Central memory CD4-positive, alpha-beta T cell (primary cell): ENCODE measurements at places on chromosomes 4 and X.

DNA sequence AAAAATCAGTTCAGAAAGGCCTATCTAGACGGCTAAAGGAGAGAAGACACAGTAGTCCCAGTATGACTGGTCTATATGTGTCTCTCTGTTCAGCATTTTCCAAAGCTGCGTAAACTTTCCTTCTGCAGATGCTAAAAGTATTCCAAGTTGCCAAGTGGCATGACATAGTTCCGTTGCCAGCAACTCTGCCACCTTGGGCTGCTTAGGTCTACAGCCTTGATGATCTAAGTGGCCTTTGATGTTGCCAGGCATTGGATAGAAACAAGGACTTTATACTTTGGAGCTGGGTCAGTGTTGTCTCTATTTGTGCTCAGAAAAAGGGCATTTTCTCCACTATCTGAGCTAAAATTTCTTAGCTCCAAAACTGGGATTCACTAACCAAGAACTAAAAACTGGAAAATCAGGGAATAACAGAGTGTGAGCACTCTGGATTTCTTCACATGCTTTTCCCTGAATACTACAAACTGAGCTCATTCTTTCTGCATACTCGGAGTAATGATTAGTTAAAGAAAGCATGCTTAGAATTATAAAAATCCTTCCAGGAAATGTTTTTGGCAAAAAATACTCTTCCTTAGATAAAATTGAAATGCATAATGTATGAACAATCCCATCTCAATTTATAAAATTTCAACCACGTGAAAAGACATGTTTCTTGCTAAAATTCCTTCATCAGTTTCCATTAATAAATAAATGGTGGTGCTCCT is 191.4 kb downstream of the ADAMTS3 start:
- no peak for DNase-seq

DNA sequence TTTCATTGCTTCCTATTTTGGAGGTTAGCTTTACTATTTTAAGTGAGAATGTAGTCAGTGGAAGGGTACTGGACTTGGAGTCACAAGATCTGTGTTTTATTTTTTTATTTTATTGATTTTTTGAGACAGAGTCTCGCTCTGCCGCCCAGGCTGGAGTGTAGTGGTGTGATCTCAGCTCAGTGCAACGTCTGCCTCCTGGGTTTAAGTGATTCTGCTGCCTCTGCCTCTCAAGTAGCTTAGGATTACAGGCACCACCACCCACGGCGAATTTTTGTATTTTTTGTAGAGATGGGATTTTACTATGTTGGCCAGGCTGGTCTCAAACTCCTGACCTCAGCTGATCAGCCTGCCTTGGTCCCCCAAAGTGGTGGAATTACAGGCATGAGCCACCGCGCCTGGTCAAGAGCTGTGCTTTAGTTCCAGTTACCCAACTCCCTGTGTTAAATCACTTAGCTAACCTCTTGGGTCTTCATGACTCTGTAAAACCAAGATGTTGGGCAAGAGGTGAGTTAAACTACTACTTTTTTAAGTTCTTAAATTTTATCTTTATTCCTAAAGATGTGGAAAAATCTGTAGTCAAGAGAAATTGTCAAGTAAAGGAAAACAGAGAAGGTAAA is 11.2 kb downstream of the USP9X start:
- no peak for DNase-seq

- DNase-seq: no peak
These were observed 113.9 kb downstream of the SNCA start for GRCh38 chr4:89723096-89723495.

- peak; percentile 6 for DNase-seq
These were observed 17.1 kb upstream of the C1QTNF7 start for GRCh38 chr4:15410750-15411149.

DNA sequence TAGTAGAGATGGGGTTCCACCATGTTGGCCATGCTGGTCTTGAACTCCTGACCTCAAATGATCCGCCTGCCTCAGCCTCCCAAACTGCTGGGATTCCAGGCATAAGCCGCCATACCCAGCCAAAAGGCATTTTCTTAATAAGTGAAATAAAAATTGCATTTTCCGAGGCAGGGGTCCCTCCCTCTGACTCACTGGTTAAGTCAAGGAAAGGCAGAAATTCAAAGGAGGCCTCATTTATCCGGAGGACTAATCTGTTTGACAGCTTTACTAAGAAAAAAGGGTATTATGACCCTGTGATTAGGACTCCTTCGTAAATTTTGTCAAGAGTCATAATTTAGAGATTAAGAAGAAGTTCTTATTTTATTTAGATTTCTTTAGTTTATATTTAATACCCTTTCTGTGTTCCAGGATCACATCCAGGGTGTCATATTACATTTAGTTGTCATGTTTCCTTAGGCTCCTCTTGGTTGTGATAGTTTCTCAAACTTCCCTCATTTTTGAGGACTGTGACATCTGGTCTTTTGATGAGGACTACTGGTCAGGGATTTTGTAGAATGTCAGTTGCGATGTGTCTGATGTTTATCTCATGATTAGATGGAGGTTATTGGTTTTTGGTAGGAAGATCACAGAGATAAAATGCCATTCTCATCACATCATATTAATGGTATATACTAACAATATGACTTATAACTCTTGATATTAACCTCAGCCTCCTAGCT is 753.7 kb upstream of the AMOT start:
- no peak for DNase-seq

- DNase-seq: peak; percentile 39
These were observed 43.2 kb downstream of the SLC9A6 start for GRCh38 chrX:136028383-136028984.

- no peak for DNase-seq
These were observed 470.0 kb downstream of the GASK1B start for GRCh38 chr4:157702831-157703230.

DNA sequence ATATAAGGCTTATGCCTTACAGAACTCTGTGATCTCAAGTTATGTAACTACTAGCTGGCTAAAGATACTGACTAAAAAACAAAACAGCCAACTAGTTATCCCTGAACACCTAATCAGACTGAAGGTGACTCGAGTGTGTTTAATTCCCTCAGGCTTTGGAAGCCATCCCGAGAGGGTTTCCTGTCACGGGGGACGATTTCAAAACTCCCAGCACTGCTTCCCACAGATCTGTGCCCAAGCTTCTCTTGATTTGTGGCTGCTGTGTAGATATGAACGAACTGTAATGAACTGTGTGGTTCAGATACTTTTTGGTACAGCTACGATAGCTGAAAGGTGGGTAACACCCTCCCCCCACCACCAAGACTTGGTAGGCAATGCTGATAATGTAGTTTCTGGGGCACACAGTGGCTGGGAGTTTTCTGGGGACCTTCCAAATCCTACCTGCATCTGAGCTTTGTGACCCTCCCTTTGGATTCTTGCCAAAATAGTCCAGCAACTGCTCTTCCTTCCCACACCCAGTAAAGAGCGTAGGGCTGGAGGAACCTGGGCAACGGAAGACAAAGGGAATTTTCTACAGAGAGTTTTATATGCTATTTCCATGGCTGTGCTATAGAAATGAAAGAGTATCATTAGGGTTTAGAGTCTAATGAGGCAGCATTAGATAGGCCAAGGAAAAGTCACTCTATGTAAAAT is 148.8 kb downstream of the MGST2 start:
- no peak for DNase-seq

- DNase-seq: no peak
These were observed 30.4 kb downstream of the CLDN22 start for GRCh38 chr4:183289688-183290087.

- no peak for DNase-seq
These were observed 40.3 kb upstream of the MSX1 start for GRCh38 chr4:4819213-4819606.

GRCh38 chr4:13523591-13524503 is 20.5 kb downstream of the NKX3-2 start:
- no peak for DNase-seq

DNA sequence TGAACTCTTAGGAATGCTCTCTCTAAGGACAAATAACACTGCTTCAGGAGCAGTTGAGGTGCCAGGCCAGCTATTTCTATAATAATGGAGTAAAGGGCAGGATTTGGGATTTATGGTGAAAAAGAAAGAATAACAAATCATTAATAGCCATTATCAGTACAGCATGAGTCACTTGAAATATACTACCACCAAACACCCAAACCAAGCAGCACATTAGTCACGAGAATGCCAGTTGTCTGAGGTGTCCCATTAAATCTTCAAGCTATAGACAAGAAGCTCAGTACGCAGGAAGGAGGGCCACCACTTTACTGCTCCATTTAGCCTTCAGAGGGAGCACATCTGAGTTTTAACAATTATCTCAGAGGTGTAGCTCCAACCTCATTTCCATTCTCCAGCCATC is 106.8 kb upstream of the MAGEA10 start:
- DNase-seq: no peak

- no peak for DNase-seq
These were observed 1100.2 kb upstream of the INTU start for GRCh38 chr4:126532527-126532926.

DNA sequence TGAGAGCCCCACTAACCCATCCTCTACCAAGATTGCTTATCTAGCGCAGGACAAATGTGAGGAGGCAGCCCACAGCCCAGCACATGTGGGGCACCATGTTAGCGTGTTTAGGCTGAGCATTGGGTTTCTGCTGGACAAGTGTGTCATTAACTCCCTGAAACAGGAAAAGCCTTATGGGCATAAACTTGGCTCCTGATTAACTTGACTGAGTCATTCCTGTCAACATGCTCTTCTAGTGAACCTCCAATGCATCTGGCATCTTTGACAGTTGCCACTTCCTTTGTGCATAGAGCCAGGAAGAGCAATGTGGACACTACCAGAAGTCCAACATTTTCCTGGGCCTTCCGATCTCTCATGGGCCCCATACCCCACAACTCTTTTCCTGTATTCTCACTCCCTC is 2.5 kb downstream of the SPIN2A start:
- no peak for DNase-seq

DNA sequence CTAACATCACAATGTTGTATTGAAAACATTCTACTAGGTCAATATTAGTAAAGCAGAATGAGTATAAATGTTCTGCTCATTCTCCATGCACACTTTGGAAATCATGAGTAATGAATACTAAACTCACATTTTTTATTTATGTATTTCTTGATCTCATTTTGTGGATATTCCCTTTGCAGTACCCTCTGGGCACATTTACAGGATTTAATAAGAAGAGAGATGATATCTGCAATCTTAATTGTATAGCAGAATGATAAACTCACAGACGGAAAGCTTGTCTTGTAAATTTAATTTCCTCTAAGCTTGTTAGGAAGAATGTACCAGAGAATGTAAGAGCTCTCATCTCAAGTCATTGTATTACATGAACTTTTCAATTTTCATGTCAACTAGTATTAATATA is 1279.7 kb downstream of the PCDH7 start:
- DNase-seq: no peak

GRCh38 chrX:143635915-143636314 is at the start of gene SLITRK4:
SLITRK4 (minus strand) TSS chrX:143636101; CDS start chrX:143631108, 4,993 bp downstream.
- no peak for DNase-seq

DNA sequence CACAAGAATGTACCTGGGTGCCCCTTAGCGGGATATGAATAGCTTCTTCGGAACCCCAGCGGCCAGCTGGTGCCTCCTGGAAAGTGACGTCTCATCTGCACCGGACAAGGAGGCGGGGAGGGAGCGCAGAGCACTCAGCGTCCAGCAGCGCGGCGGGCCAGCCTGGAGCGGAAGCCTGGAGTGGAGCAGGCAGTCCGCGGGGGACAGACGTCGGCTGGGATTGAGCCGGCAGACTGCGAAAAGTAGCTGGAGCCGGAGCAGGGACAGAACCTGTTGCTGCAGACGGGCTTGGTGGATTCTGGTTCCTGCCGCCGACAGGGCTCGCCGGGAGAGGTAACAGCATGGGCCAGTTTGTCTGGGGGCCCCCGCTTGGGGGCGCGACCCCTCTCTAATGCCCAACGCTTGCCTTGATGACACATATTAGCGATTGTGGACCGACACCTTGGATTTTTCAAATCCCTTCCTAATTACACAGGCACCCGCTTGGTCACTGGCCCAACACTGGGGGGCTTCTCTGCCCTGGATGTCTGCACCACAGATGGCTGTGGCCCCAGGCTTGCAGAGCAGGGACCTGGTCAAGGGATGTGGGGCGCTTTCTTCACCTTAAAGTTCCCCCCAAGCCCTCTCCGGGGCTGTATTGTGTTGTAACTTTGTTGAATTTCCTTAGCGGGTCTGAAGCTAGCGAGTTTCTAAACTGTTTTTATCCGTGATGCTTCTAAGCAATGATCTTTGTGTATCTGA is at the start of gene NPFFR2:
Gene NPFFR2, plus strand, starts transcription at position 133 of the 741 bp plus-strand sequence. CDS start 96,592 bp downstream, outside the sequence.
- DNase-seq: no peak

DNA sequence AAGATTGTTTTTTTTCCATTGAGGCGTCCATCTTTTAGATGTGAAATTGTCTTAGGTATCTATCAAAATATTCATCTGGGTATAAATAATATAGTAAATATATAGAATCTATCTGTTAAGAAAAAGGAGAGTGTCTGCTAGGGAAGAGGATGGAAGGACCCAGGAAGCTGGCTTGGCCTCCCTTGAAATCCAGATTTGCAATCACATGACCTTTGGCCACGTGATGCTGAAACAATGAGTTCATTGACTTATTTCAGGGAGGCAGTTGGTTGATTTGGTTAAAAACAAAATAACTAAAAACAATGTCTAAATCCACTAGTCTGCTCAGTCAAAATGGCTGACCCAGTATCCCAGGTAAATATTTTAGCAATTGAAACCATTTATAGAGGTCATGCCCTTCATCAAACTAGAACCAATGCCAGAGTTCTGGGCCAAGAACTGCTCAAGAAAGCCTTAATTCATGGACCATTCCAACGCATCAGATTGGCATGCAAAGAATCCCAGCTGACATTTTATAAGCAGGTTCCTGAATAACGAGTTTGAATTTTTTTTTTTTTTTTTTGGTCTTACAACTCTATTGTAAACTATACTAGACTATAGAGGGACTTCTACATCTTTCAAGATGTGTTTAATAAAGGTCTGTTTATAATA is 172.7 kb downstream of the MID1 start:
- no peak for DNase-seq

- no peak for DNase-seq
These were observed 4.3 kb upstream of the WDR13 start for GRCh38 chrX:48592971-48593370.

DNA sequence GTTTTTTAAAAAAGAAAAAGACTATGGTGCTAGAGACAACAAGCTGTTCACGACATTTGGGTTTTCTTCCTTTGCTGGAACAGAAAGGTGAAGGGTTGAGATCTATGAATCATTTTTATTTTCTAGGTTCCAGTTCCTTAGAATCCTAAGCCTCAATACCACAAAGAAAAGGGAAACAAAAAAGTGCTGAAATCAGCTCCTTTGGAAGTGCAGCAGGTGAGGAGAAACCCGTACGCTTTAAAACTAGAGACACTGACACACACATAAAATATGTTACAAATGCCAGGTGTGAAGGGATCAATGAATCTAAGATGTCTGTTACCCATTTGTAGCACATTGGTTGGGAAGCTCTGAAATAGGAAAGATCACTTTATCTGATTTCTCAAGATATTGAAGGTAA is 125.2 kb downstream of the AREG start:
- no peak for DNase-seq

GRCh38 chr4:38728631-38729141 is 54.1 kb downstream of the TLR10 start:
- DNase-seq: no peak
